ENCODE measurements at places on chromosomes 1 and 21.

DNA sequence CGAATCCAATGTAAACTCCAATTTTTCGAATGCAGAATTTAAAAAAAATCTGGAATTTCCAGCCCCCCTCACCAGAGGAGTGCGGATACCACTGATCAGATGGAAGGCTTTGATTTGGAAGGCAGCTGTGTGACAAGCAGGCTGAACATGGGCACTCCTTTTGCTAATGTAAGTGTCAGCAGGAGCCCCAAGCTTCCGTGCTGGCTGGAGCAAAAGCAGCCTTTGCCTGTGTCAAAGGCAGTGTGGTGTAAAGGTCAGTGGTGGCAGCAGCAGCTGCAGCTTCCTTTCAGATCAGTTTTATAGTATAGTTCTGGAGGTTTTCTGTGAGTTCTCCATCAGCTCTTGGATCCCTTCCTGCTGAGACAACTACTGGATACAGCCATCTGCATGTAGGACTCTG is 259.9 kb downstream of the CTH start:
- no peak for DNase-seq

GRCh38 chr1:202186327-202186726 is 7.3 kb upstream of the LGR6 start:
- no peak for DNase-seq

DNA sequence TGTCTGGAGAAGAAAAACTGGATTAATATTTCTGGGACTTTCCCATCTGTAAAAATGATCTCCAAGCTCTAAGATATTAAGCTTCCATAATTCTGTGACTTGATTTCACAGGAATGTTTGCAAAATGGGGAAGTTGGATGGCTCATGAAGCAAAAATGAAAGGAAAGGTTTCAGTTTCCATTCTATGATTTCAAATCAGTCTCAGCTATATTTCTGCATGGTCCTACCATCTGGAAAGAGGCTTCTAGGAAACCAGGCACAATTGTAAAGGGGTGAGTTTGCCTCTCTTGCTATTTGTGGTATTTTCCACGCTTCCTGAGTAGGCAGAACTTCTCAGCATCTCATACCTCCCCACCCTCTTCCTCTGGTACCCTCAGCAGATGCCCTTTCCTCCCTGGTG is 22.4 kb upstream of the ACTN2 start:
- DNase-seq, result no peak

- no peak for DNase-seq
Measured at GRCh38 chr1:165857046-165857801, 29.8 kb downstream of the UCK2 start.

DNA sequence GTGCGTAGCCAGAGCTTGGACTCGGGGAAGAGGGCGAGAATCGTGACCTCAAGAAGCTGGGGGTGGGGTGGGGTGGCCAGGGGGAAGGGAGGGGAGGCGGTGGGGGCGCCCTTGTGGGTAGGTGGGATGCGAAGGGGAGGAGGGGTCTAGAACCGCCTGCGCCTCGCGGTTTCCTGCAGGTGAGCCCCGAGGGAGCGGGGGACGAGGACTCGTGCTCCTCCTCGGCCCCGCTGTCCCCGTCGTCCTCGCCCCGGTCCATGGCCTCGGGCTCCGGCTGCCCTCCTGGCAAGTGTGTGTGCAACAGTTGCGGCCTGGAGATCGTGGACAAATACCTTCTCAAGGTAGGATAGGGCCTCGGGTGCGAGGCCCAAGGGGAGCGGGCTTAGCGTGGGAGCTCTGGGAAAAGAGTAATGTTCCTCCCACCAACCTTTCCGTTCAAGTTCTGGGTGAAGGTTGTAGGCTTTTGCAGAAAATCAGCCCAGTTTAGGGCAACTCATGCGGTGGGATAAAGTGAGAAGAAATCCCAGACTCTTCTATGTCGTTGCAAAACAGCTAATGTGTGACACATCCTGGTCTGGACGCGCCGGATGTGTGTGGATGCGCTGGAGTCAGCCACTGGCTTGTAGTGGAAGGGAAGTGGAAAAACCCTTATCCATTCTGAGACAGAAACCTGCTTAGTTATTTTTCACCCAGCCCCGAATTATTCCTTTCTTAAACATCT is 2.9 kb downstream of the LHX8 start:
- DNase-seq, result no peak

DNA sequence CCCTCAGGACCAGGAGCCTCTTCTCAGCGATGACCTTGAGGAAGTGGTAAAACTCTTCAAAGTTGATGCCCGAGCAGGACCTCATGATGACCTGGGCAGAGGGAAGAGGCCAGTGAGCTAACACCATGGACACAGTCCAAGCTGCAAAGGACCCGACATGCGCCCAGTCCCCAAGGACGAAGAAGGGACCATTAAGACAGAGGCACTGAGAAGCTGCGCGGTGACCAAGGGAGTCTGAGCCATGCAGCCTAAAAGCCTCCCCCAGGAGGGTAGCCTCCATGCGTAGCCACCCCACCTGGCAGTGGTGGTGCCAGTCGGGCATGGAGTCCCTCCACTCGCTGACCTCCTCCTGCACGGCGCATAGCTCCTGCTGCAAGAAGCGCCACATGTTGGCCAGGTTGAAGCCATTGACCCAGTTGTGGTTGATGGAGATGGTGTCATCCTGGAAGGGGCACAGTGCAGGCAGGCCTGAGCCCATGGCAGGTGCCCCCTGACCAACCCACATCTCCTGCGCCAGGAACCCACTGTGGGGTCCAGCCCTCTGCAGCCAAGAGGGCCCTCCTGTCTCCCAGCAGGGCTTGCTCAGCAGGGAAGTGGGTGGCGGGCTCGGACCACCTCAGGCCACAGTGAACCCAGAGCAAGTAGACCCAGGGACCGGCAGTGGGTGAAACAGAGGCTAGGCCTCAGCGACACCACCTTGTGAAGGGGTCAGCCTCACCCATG is 2.4 kb downstream of the JMJD4 start:
- no peak for DNase-seq

DNA sequence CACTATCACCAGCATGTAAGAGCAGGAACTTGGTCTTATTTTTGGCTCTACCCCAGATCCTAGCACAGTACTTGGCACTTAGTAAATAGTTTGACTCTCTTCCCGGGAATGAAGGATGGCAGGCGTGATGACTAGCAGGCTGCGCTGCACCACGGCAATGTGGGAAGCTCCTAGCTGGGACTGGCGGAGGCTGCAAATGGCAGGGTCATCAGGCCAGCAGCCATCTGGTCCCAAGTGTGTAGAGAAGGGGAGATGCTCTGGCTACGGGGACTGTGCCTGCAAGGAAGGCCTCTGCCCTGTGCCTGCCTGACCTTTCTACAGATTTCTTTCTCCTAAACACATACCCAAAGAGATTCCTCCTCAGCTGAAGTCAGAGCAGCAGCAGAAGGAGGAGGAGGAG is 95.0 kb downstream of the KCND3 start:
- no peak for DNase-seq

DNA sequence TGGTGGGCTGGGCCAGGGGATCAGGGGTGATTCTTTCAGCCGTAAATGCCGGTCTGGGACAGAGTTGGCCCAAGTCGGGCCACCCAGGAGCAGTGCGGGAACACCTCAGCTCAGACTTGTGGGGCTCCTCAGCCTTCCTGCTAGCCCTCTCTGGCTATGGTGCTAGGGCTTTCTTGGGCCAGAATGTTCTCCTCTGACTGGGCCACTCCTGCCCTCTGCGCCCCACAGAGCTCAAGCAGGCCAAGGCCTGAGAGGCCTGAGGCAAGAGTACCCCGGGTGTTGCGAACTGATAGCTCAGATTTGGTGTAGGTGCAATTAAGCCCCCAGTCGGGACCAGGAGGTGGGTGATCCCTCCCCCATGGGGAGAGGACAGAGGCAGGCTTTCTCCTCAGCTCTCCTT is 51.8 kb downstream of the LGR6 start:
- no peak for DNase-seq

- DNase-seq, result no peak
Measured at GRCh38 chr1:3019007-3019515, 2.2 kb upstream of the ACTRT2 start.

DNA sequence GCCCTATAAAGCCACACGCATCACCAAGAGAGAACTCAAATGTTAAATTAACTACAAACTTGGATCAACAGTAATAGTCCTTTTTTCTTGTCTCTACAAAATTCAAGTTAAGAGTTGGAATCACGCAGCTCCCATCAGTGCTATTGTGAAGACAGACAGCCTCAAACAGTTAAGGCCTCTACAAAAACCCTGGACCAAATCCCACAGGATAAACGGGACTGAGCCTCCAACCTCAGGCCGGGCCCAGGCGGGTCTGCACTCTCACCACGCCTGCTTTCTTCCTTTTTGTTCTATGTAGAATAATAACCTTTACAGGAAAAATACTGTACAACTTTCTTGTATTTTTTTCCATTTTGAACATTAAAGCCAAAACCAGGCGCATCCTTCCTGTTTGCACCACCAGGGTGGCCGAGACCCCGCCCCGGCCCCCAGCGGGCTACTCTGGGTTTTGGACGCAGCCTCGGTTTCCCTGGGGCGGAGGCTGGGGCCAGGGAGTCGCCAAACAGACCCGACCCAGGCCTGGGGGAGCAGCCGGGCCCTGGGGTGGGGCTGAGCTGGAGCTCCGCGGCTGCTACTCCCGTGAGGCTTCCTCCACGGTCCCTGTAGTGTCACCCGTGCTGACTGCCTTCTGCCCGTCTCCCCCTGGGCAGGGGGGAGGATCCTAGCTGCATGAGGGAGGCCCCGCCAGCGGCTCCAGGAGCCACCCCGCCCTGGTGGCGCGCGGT is 158.4 kb downstream of the CASZ1 start:
- DNase-seq, result peak; percentile 30

- DNase-seq, result no peak
Measured at GRCh38 chr1:1678581-1679380, 13.8 kb downstream of the SLC35E2B start.

GRCh38 chr1:3702990-3703728 is 49.1 kb upstream of the CCDC27 start:
- DNase-seq, result no peak

- no peak for DNase-seq
Measured at GRCh38 chr1:35660581-35661473, 19.5 kb upstream of the PSMB2 start.

- no peak for DNase-seq
Measured at GRCh38 chr1:192936313-192937018, 122.7 kb downstream of the UCHL5 start.

- DNase-seq, result no peak
Measured at GRCh38 chr1:168863772-168864171, 134.8 kb upstream of the DPT start.

GRCh38 chr1:23558872-23559135 is 497 bp downstream of the ID3 start:
- DNase-seq, result peak; percentile 63

GRCh38 chr1:150578272-150579109 is 919 bp downstream of the MCL1 start:
- DNase-seq, result peak; percentile 75

- no peak for DNase-seq
Measured at GRCh38 chr1:185520188-185520920, 203.3 kb upstream of the IVNS1ABP start.

DNA sequence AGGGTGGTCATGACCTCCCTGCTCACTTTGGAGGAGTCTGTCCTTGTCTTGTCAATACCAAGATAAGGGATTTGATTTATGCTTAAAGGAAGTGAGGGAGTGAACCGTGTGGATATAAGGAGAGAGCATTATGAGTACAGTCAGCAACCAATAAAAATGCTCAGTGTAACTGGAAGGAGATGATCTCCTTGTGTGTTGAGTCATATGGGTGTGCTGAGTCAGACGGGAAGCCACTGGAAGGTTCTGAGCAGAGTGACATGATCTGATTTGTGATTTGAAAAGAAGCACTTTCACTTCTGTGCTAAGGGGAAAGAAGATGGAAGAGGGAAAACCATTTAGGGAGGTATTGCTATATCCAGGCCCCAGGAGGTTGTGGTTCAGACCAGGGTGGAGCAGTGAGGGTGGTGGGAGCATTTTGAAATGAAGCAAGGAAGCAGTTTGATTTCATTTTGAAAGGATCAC is 2.5 kb upstream of the BCL10 start:
- DNase-seq, result peak; percentile 65

DNA sequence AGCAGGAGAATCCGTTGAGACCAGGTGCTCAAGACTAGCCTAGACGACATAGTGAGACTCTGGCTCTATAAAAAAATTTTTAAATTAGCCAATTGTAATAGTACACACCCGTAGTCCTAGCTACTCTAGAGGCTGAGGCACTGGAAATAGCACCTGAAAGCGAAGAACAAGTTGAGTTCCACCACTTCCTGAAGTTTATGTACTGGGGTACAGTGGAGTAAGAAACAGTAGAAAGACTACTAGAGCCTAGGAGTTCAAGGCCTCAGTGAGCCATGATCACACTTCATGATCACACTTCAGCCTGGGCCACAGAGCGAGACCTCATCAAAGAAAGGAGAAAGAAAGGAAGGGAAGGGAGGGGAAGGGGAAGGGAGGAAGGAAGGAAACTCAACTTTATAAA is 19.8 kb downstream of the RSBN1 start:
- DNase-seq, result no peak

DNA sequence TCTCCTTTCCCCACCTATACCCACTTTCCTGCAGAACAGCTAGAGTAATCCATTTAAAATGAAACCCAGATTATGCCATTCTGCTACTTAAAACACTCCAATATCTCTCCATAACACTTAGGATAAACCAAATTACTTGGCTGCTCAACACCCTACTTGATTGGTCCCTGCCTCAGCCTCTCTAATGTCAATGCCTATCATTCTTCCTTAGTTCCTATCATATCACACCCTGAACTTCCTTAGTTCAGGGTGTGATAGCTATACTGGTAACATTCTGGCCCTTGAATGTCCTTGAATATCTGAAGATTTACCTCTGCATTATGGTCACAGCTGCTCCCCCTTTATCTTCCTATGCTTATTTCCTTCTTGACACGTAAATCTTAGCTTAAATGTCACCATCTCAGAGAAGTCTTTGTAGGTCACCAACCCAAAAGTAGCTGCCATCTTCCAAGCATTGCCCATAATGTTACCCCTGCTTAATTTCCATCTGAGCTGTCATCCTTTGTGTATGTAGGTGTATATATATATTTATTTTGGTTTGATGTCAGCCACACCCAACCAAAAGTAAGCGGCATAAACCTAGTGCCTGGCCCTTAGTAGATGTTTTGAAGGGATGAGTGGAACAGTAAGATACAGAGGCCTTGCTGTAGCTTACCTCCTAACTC is 379.8 kb downstream of the PTPRC start:
- no peak for DNase-seq

- peak; percentile 66 for DNase-seq
Measured at GRCh38 chr1:246492611-246493245, 14.4 kb downstream of the SMYD3 start.

GRCh38 chr1:54842206-54842915 is 41.2 kb upstream of the TTC22 start:
- peak; percentile 8 for DNase-seq

- no peak for DNase-seq
Measured at GRCh38 chr1:24266398-24266941, 52.7 kb upstream of the GRHL3 start.

Data from activated T-cell treated with anti-CD3 and anti-CD28 coated beads, Interleukin-2, amount 50 U/mL, for 48 hours (primary cell).